ENCODE measurements at places on chromosomes 5 and 9. TPM values are rescaled to one million over a fixed set of nuclear protein-coding genes. Genes with fewer than 3 reads are reported as not detected.
A peak's percentile ranks its signal among the peaks of the same experiment; 100 is the strongest.

Gene NIM1K
- polyA plus RNA-seq: 0.12 TPM

DNA sequence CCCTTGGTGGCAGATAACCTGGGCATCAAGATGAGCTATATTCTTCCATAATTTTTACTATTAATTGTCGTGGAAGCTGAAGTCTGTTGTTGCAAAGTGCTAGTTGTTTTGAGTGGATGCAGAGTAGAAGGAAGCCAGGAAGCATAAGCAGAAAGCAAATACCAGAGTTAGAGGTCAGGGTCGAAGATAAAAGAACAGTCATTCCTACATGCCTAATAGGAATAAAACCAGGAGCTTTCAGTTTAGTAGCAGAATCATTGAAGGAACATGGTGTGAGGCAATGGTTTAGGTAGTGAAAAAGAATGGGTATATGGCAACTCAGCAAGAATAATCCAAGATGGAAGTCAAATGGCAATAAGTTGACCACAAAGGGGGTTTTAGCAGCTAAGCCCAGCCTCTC lies 121.6 kb upstream of the FST start:
- no peak for DNase-seq

DNA sequence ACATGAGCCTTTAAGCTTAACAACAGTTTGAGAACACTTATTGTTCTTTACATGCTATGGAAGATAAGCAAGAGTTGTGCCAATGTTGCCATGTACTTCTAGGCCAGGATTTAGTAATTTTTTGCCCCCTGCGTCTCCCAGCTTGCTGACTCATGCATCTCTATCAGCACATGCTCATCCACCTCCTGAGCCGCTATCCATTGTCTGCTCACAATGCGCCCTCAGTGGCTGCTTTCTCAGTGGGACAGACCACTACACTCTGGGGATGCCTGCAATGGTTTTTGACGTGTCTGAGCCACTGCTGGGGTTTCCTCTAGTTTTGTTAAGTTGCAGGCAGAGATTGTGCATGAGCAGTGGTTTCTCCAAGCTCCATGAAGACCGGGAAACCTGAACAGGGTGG lies 50.9 kb upstream of the PHF2 start:
- no peak for DNase-seq

Gene ARHGEF39
- polyA plus RNA-seq: 8.7 TPM

- DNase-seq: no peak
These were observed at the start of gene PCDHA12 for GRCh38 chr5:140875085-140876065. PCDHA12 (plus strand) TSS chr5:140875308; CDS start chr5:140875473, 165 bp downstream.

GRCh38 chr5:150107909-150108447 lies 21.6 kb upstream of the CSF1R start:
- DNase-seq: peak; percentile 88

- DNase-seq: no peak
These were observed 176.6 kb upstream of the KCNN2 start for GRCh38 chr5:114185274-114185673.

GRCh38 chr5:52947208-52947607 lies 41.9 kb upstream of the ITGA2 start:
- no peak for DNase-seq

- DNase-seq: no peak
These were observed 7.9 kb upstream of the ZNF608 start for GRCh38 chr5:124754206-124754927.

DNA sequence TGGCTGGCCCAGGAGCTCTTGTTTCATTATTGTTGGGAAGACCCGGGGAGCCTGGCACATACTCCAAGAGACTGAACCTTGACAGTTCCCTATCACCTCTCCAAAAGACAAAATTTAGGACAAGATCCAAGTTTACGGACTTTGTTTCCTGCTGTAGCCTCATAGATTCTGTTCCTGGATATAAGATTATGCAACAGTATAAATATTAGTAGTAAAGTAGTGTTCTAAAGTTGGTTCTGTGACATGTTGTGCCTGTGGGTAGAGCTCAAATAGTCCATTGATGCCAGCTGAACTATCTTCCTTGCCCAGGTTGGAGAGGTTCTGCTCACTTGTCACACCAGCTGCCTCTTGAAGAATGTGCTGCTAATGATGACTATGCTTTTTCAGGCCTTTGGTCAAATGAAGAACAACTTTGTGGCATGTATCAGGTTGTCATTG lies 430.2 kb downstream of the DMAC1 start:
- no peak for DNase-seq

DNA sequence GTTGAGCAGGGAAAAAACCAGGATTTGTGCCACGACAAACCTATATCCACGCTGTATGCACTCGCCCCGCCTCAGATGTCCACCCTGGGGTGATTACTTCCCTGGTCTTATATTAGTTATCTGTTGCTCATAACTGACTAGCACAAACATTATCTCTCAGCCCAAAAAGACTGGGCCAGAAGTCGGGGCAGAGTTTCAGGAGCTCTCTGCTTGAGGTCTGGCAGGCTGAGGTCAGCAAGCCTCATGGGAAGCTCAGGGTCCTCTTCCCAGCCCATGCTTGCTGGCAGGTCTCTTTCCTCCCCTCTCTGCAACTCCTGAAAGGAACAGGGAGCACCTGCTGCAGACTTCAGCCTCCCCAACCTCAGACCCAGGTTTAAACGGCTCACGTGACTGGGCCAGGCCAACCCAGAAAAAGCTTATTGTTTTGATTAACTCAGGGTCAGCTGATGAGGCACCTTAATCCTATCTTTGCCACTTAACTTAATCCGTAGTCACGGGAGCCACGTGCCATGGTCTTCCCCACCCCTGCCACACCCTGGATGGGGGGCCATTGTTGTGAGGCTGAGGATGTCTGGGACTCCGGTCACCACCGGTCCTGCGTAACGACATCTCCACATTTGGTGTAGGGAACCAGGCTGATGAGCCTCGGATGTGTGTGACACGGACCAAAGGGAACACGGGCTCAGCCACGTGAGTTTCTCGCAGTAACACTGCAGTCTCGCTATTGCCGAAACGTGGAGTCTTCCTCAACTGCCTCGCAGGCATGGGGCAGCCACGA lies 123.7 kb upstream of the IRX4 start:
- no peak for DNase-seq

Gene GABRA6
- polyA plus RNA-seq: not detected

- DNase-seq: no peak
These were observed 91.7 kb downstream of the AUH start for GRCh38 chr9:91269907-91270491.

DNA sequence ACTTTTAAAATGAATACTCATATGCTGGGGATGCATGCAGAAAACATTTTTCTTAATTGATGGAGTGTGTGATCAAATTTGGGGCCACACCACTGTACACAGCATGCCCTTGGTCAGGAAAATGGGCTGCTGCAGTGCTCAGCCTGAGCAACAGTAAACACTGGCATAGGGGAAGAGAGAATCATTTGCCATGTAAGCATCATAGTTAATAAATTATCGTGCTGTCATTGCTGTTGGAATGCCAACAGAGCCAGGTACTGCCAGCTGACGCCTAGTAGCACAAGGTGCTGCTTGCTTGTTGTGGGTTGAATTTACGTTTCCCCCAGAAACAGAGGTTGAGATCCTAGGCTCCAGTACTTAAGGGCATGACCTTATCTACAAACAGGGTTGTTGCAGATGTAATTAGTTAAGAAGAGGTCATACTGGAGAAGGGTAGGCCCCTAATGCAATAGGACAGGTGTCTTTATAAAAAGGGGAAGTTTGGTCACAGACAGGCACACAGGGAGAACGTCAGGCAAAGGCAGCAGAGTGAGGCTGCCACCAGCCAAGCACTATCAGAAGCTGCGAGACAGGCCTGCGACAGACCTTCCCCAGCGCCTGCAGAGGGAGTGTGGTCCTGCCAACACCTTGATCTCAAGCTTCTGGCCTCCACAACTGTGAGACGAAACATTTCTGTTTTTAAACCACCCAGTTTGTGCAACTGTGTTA lies 25.3 kb downstream of the DAP start:
- no peak for DNase-seq

DNA sequence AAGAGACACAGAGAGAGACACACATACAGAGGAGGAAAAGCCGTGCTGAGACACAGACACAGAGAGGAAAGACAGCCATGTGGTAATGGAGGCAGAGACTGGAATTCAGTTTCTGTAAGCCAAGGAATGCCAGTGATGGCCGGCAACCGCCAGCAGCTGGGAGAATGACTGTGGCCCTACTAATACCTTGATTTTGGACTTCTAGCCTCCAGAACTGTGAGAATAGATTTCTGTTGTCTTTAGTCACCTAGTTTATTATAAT lies 90.2 kb downstream of the TARS1 start:
- no peak for DNase-seq

DNA sequence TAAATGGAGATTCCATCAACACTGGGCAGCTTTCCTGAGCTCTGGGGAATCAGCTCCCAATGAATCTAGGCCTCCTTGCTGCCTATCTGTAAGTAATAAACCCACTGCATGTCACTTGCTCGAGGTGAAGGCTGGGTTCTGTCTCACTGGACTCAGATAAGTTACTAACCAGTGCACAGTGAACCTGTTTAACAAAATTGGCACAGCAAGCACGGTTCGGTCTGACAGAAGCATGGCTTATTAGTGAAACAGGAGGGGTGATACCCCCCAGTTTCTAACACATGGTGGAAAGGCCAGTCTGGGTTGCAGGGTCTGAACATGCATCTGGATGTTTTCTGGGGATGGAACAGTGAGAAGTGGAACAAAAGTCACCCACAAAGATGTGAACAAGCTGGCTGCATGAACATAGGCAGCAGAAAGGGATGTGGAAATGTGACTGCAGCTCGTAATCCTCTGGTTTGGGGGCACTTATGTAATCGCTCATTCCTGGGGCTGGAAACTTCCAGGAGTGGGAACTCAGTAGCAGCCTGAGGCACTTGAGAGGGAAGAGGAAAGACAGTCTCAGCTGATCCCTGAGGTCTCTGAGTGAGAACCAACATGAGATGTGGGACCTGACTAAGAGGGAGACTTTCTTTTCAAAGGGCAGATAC lies 37.7 kb downstream of the UGT3A2 start:
- DNase-seq: no peak

DNA sequence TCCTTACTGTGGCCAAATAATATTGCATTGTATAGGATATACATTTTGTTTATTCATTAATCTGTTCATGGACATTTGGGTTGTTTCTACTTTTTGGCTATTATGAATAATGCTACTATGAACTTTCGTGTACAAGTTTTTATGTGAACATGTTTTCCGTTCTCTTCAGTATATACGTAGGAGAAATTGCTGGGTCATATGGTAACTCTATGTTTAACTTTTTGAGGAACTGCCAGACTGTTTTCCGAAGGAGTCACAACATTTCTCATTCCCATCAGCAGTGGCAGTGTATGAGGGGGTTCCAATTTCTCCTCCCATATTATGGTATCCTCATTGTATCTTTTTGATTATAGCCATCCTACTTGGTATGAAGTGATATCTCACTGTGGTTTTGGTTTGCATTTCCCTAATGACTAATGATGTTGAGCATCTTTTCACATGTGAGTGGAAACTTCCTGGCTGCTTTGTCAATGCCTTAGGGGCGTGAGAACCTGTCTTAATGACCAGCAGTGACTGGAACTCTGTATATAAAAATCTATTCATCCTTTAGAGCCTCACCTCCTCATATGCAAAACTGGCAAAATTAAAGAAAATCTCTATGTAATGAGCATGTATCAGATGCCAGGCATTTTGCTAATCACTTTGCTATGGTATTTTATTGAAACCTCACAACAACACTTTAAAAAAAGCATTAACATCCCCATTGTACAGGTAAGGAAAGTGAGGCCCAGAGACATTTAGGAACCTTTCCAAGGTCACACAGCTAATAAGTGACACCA lies 47.8 kb upstream of the TGFBR1 start:
- peak; percentile 33 for DNase-seq

DNA sequence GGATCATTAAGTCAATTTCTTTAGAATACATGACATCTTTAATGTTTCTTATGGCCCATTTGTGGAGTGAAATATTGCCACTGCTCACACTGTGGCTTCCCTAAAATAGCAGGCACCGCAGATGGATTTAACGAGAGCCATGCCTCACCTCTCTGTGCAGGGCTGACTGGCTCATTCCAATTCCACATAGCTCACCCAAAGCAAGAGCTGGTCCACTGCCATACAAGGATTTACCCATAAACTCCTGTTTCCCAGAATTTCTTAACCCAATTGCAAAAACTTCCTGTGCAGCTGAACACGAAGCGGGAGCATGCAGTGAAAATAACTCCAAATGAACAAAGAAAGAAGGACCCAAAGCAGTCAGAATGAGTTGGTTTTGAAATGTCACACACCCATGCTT lies 159.5 kb downstream of the BAAT start:
- no peak for DNase-seq

DNA sequence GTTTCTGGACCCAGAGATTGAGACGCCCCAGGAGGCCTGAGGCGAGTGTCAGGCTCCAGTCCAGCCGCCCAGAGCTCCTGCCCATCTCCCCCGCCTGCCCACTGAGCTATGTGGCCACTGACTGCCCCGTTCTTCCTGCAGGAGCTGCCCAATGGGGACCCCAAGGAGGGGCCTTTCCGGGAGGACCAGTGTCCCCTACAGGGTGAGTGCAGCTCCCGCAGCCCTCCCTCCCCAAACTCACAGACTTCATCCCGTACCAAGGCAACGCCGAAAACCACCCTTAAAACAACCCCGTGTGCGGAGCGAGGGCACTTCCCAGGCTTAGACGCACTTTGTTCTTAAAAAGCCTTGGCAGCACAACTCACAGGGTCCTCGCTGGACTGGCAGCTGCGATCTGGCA lies 23.4 kb downstream of the NKD2 start:
- DNase-seq: no peak

GRCh38 chr9:127968700-127969383 lies 11.9 kb downstream of the EEIG1 start:
- DNase-seq: peak; percentile 67

GRCh38 chr9:133711428-133712220 lies 26.5 kb downstream of the SARDH start:
- no peak for DNase-seq

Gene SUSD1
- 3.8 TPM for polyA plus RNA-seq

DNA sequence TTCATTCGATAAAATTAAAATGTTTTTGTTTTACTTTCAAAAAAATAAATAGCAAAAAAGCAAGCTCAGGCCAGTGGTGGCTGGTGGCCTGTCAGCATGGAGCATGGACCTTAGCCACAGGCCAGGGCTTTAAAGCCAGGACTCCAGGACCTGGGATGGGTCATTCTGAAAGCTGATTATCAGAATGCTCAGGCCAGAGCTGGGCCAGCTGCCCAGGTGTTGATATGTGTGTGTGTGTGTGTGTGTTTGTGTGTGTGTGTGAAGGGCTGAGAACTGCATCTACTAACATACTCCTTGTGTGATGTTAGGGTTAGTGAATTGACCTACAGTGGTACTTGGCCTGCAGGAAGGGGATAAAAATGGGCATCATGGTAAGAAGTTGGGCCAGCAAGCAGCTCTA lies 21.5 kb downstream of the PALM2AKAP2 start:
- no peak for DNase-seq

- DNase-seq: no peak
These were observed 14.2 kb upstream of the LARP1 start for GRCh38 chr5:154740957-154741356.

Gene FOXI1
- polyA plus RNA-seq: 0.03 TPM

GRCh38 chr9:123119566-123119965 lies 86.1 kb downstream of the GPR21 start:
- peak; percentile 15 for DNase-seq

GRCh38 chr9:17723656-17724055 lies 144.8 kb downstream of the SH3GL2 start:
- no peak for DNase-seq

- DNase-seq: no peak
These were observed 401.5 kb downstream of the EFNA5 start for GRCh38 chr5:107269256-107269655.

Gene CNOT6
- polyA plus RNA-seq: 16.8 TPM

Gene FAM151B
- polyA plus RNA-seq: not detected

Gene WNT8A
- polyA plus RNA-seq: not detected
